ENCODE measurements at places on chromosomes 3 and 15. TPM values are rescaled to one million over a fixed set of nuclear protein-coding genes. Genes with fewer than 3 reads are reported as not detected.

Gene TM6SF1
- total RNA-seq, result 1.5 TPM

Gene REC114
- not detected for total RNA-seq

Gene TMEM266
- total RNA-seq, result 0.16 TPM

Gene GOLGA6L9
- 3.9 TPM for total RNA-seq

Gene PGBD4
- 1.7 TPM for total RNA-seq

Gene PIK3CA
- 16.5 TPM for total RNA-seq

Gene SLC38A3
- not detected for total RNA-seq

Gene PRRT3
- total RNA-seq, result 1.0 TPM

Gene PTX3
- 3.7 TPM for total RNA-seq

Gene GOLGA6L2
- not detected for total RNA-seq

Gene TMEM158
- 15.2 TPM for total RNA-seq

Gene TRIM71
- total RNA-seq, result not detected

Gene FETUB
- total RNA-seq, result not detected

Data from mucosa of descending colon (tissue), 3 donors.